ENCODE measurements at places on chromosomes 5 and 9. TPM values are rescaled to one million over a fixed set of nuclear protein-coding genes. Genes with fewer than 3 reads are reported as not detected.

Gene GTF2H2
- 16.1 TPM for polyA plus RNA-seq

Gene KCNIP1
- polyA plus RNA-seq: not detected

DNA sequence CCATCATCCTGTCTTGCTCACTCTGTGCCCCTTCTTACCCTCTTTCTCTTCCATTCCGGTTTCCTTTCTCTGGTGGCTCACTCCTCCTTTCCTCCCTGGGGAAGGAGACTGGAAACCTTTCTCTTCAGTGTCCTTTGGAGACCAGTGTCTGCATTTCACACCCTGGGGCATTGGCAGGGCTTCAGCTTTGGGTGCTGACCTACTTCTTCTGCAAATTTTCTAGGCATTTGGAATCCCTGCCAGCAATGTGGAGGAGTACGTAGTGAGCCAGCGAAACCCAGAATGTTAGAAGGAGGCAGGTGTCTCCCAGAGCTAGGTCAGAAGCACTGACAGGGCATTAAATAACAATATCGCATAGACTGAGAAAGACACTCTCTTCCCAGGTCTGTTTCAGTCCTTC, 122.2 kb downstream of the SLC28A3 start:
- no peak for DNase-seq

DNA sequence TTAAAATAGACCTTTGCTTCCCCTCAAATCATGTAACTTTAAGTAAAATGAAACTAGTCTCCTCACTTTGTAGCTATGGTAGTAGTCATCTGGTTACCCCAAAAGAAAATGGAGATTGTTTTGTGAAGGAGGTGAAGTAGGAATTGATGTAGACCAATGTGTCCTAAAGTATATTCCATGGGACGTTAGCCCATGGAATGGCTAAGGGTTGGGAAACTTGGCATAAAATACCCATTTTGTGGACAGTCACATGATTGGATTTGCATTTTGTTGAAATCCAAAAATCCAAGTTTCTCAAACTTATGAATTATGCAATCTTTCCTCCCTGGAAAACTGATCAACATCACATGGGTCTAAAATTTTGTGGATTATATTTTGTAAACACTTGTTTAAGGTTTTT, 290.6 kb downstream of the OSTF1 start:
- DNase-seq: no peak

Gene CDK5RAP2
- polyA plus RNA-seq: 30.3 TPM

Gene FBP2
- polyA plus RNA-seq: not detected

- DNase-seq: no peak
Measured at GRCh38 chr5:2802693-2803365, 51.4 kb upstream of the IRX2 start.

DNA sequence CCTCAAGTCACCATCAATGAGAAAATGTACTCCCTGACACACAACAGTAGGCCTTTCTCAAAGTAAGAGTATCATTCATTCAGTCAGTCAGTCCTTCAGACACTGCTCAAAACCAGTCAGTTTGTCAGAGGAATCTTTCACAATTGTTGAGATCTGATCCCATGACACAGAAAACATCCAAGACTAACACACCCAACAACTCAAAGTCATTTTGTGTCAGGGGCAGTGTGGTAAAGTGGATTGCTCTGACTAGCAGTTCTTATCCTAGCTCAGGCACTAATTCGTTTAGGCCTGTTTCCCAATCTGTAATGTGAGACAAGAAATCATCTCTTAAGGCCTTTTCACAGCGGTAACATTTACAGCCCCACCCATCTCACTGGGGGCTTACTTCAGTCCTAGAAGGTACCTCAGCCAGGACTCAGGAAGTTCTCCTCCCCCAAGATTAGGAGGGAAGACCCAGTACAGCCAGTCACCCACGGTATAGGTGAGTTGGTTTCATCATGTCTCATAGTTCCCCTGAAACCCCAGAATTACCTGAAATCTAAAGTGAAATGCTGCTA, 31.9 kb downstream of the SH3TC2 start:
- DNase-seq: no peak

Gene PFN3
- not detected for polyA plus RNA-seq

Gene SET
- 259 TPM for polyA plus RNA-seq

- DNase-seq: no peak
Measured at GRCh38 chr5:961002-961710, 47.4 kb upstream of the NKD2 start.

GRCh38 chr5:122262103-122262502, 49.9 kb upstream of the SNCAIP start:
- no peak for DNase-seq

- no peak for DNase-seq
Measured at GRCh38 chr9:134165357-134166315, 1.3 kb upstream of the RNU6ATAC start.

Gene NUTM2G
- not detected for polyA plus RNA-seq

- no peak for DNase-seq
Measured at GRCh38 chr5:6711409-6712141, 1.7 kb upstream of the TENT4A start.

DNA sequence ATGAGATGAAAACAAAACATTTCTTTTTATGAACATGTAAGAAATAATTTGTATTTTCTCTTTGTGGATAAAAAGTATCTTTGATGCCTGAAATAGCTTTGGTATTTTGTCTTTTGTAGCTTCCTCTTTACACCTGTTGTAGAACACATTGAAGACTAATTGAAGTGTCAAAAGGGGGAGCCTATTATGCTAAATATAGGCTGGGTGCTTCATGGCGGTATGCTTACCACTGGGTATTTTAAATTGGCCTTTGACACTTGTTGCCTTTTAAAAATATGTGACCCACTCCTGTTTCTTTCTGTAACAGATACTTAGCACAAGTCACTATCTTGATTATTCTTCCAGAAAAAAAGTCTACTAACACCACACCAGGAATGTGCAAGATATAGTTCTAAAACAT, 226.4 kb downstream of the KIAA0825 start:
- DNase-seq: no peak

GRCh38 chr5:78763659-78764189, 115.2 kb upstream of the LHFPL2 start:
- DNase-seq: no peak

Gene IFNA2
- polyA plus RNA-seq: not detected

DNA sequence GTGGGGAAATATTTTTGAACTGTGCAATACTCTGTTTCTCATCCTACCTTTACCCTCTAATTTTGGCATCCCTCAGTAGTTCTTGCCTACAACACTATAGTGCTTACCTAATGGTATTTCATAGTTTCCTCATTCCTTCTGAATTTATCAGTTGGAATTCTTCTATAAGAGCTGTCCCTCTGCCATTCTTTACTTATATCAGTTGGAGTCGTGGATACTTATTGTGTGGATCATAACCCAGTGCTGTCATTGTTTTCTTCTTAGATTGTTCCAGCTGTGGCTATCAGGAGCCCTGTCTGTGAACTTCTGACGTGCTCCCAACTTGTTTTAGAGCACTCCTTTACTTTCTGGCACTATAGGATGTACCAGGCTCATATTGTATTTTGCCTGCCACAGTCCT, 146.1 kb upstream of the OTULINL start:
- DNase-seq: no peak

Gene ANXA2R
- polyA plus RNA-seq: 3.7 TPM
